Spinal cord (tissue), 10 donors: ENCODE measurements at places on chromosomes 5 and 9. TPM values are rescaled to one million over a fixed set of nuclear protein-coding genes. Genes with fewer than 3 reads are reported as not detected.

The MARCOL gene
- total RNA-seq, result not detected

The PCDHA7 gene
- total RNA-seq, result 4.8 TPM

The CANX gene
- total RNA-seq, result 537 TPM

The OR13F1 gene
- total RNA-seq, result not detected

DNA sequence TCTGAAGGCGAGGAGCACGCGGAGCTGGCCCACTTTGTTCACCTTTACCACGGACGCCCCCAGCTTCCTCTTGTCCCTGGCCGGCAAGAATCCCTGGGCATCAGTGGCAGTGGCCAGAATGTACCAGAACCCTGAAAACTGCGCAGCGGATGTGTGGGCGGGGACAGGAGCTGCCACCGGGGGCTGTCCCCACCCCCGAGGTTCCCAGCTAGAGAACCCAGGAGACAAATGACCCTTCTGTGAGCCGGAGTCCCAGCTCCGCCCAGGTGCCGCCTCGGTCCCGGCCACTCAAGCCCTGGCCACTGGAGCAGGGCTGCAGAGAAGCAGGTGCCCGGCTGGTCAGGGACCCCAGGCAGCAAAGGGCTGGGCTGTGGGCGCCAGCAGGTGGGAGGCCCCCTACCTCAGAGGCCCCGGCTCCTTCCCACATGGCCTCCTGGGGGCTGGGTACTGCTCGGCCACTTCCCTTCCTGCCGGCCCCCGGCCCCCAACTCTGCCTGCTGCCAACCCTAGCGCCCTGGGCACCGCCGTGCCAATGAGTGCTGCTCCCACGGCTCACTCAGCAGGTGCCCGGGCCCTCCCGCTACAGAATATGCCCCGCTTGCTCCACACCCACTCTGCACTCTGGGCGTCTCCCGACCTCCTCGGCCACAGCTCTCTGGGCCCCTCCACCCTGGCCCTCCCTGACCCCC, 713 bp downstream of the LCN10 start:
- DNase-seq, result no peak

DNA sequence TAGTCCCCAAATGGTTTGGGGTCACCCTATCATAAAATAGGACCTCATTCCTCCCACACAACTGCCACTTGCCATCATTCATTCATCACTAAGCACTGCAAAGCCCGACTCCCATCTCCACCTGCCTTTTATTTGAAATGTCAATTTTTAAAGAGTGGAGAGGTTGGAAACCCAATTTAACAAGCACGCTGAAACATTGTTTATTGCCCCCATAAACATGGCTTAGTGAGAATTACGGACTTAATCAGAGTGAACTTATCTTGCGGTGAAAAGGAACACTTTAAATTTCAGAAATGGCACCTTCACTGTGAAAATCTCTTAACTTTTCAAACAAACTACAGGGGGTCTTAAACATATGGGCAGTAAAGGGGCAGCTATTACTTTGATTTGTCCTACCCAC, 241.1 kb downstream of the CRB2 start:
- peak; percentile 48 for DNase-seq

GRCh38 chr9:71709384-71709783, 58.9 kb downstream of the CEMIP2 start:
- no peak for DNase-seq

DNA sequence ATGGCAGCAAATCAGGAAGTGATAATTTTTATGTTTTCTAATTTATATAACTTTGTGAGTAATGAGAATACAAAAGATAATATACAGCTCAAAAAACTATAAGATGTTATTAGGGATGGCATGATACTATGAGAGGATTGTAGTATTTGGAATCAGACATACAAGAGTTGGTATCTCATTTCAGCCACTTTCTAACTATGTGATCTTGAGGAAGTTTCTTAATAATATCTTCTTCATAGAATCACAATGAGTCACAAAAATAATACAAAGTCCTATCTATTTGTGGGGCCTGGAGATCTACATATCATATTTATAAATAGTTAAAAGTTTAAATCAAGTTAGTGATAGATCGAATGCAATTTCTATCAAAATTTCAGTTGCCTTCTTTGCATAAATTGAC, 23.7 kb upstream of the TMED7 start:
- DNase-seq, result no peak

The SMIM33 gene
- not detected for total RNA-seq

DNA sequence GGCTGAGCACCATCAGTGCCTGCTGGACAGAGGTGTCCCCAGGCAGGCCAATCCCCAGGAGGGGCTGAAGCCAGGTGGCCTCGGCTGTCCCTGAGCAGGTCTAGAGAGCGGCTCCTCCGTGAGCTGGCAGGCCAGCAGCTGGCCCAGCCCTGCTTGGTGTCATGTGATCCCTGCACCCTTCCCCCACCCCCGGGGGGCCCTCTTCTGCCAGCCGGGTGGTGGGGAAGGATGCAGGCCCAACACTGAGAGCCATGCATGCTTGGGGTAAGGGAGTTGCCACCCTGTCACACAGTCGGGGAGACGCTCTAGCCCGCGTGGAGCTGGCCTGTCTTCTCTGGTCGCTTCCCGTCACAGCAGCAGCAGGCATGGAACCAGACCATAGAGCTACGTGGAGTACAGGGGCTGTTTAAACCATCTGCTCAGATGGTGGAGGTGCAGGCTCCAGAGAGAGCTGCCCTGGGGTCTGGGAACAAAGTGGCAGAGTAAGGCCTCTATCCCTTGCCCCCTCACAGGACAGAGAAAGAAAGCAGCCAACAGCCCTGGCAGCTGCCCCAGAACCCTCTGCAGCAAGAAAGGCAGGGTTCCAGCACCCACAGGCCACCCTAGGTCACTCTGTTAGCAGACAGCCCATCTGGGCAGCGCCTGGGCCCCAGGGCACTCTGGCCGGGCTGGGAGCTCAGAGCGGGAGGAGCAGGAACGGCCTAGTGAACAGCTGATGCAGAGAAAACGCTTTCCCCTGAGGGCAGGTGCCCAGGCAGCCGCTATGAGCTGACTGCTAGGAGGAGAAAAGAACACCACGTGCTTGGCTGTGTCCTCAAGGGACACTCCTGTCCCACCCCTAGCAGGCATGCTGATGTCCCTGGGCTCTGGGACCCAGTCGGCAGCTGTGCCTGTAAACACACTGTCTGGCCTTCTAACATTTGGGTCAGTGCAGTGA, 6.8 kb downstream of the RALGDS start:
- DNase-seq, result peak; percentile 34

DNA sequence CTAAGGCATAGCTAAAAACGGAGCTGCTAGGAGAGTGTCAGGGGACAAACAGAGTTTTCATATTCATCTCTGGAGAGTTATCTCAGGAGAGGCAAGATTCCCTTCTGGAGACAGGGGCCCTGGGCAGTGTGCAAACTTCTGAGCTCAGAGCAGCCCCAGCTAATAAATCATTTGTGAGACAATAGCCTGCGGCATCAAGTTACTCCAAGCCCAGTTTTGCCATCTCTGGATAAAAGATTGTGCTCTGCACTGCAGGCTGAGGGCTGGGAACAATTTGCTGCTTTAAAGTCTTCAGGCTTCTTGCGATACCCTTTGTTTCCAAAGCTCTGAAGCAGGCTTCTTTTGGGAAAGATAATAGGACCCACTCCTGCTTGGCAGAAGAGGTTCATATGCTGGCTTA, 164.3 kb upstream of the BRINP1 start:
- DNase-seq, result no peak

- DNase-seq, result no peak
Measured at GRCh38 chr5:140344683-140345423, 1.6 kb downstream of the HBEGF start.

- peak; percentile 26 for DNase-seq
Measured at GRCh38 chr5:93193431-93194347, 387.3 kb downstream of the NR2F1-AS1 start.

DNA sequence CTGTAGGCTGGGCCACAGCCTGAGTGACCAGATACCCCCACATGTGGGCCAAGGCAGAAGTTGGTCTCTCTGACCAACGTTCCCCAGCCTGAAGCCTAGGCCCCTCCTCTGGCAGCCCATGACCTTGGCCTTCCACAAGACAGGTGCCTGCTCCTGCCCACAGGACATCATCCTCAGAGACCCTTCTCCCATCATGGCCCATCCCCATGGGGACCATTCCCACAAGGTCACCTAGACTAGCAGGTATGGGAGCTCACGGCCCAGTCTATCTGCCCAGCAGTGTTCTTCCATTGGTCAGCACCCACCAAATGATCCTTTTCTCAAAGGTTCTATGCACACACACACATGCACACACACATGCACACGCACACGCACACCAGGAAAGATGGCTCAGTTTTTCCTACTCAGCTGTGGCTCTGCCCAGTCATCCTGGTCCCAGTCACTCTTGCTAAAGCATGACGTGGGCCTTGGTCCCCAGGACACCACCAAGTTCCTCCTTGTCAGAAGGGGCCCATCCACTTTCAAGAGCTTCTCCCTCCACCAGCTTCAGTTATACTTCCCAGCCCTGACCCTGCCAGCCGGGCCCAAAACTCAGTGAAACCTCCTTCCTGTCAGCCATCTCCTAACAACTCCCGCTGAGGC, 65.4 kb downstream of the PAX5 start:
- DNase-seq, result no peak

DNA sequence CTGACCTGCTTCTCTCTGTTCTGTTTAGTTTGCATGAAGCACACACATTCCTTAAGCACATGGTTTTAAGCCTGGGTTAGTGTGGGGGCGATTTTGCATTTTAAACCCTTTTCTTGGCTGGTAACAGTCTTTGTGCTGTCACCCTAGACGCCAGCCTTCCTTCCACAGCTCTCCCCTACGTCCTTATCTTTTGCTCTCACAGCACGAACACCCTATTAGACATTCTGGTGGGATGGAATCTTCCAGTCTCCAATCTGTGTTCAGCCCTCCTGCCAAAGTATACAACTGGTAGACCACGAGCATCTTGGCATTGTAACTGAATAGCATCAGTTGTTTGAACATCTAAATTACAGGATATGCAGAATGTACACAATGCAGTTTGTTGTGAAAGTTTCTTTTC, 316.9 kb upstream of the IRX2 start:
- no peak for DNase-seq

DNA sequence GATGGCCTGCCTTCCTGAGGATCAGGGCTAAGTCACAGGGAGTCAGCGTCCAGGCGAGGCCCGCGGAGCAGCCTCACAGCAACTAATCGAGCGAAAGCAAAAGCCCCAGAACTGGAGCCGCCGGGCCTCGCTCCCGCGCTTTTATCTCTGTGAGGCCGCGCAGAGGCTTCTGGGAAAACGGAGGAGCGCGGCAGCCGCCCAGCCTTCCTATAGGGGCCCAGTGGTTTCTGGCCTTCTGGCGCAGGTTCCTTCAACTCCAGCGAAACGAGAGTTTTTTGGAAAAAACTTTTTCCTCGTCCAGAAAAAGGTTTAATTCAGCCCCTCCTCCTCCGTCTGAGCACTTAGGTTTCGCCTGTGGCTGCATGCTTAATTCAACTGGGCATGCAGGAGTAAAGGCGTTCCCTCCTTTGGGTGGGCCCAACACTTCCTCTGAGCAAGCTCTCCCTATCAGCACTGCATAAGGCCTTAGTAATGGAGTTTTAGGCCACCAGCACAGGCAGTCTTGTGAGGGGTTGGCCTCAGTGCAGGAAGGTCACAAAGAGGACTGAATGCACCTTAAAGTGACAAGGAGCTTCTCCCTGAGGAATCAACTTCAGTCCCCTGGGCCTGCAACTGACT, at the start of gene MEIKIN:
Gene MEIKIN (minus strand): TSS at position 113 of the 618 bp plus-strand sequence. CDS start 158 bp downstream, outside the sequence.
- no peak for DNase-seq
